Pancreas (tissue), 10 donors: ENCODE measurements at places on chromosomes 5 and 9. TPM values are rescaled to one million over a fixed set of nuclear protein-coding genes. Genes with fewer than 3 reads are reported as not detected.
A peak's percentile ranks its signal among the peaks of the same experiment; 100 is the strongest.

GRCh38 chr5:140978260-140978659, 12.0 kb downstream of the PCDHAC2 start:
- H3K27ac ChIP-seq: no peak overlapping the region
- no peaks in the 10 kb centered on the region for H3K4me1 ChIP-seq
- H3K4me3 ChIP-seq: no peak overlapping the region

Gene IPO11
- 10.2 TPM for total RNA-seq

GRCh38 chr5:84614906-84615305, 230.2 kb upstream of the EDIL3 start:
- H3K36me3 ChIP-seq: no peaks in the 10 kb centered on the region
- no peak for DNase-seq
- no peaks in the 10 kb centered on the region for H3K27me3 ChIP-seq
- no peak overlapping the region for H3K27ac ChIP-seq
- H3K4me1 ChIP-seq: no peaks in the 10 kb centered on the region
- no peak overlapping the region for H3K4me3 ChIP-seq

DNA sequence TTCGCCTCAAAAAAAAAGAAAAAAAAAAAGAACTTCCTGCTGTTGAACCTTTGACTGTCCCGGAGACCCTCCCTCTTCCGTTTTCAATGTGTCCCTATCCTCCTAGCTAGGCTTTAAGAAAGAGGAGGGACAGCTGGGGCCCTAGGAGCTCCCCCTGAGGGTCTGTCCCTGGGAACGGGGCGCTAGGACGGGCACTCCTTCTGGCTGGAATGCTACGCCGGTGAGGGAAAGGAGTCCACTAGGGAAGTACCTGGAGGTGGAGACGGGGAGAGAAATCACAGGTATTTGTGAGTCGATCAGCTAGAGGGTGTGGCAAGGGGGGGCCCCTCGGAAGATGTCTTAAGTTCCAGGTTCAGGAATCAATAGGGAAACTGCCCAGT, 4.6 kb downstream of the SIT1 start:
- peak overlapping the region; percentile 30 for H3K4me3 ChIP-seq
- no peaks in the 10 kb centered on the region for H3K36me3 ChIP-seq
- H3K27me3 ChIP-seq: no peaks in the 10 kb centered on the region
- DNase-seq: no peak

DNA sequence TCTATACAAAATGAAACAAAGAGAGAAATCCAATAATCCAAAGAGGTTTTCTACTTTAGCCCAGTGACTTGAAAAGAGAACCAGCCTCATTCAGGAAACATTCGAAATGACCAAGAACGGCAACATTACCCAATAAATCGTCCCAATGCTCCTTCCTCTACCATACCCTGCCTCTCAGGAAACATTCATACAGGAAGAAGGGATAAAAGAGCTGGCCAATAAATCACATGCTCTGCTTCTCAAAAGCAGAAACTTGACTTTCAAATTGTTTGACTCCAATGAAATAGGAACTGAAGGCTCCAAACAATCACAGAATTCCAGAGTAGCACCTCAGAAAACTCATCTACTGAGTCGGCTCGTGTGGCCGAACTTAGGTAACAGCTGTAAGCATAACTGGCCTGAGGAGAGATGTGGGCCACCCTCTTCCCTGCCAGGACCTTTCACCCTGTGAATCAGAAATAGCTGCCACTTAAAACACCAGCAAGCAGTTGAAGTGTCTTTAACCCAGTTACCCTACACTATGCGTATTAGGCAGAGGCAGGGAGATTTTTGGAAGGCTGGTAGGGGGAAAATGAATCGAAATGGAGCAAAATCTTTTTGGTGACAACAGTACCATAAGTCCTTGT, 14.6 kb downstream of the ARL15 start:
- H3K4me3 ChIP-seq: no peak overlapping the region
- H3K27ac ChIP-seq: no peak overlapping the region
- no peaks in the 10 kb centered on the region for H3K27me3 ChIP-seq
- DNase-seq: no peak
- H3K36me3 ChIP-seq: no peaks in the 10 kb centered on the region
- no peaks in the 10 kb centered on the region for H3K4me1 ChIP-seq

DNA sequence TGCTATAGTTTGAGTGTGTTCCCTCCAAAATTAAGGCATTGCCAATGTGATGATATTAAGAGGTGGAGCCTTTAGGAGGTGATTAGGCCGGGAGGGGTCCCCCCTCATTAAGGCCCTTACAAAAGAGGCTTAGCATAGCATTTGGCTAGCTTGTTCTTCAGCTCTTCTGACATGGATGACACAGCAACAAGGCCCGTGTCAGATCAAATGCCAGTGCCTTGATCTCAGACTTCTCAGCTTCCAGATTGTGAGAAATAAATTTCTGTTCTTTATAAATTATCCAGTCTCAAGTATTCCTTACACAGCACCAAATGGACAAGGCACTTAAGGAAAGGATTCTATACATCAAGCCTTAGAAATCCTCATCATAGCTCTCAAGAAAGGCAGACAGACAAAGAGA, 31.8 kb downstream of the SLC38A9 start:
- no peak overlapping the region for H3K27ac ChIP-seq
- no peaks in the 10 kb centered on the region for H3K36me3 ChIP-seq
- DNase-seq: no peak
- H3K4me1 ChIP-seq: peaks cover 5% of the 10 kb centered on the region
- H3K27me3 ChIP-seq: no peaks in the 10 kb centered on the region
- no peak overlapping the region for H3K4me3 ChIP-seq

- H3K36me3 ChIP-seq: no peaks in the 10 kb centered on the region
- H3K4me3 ChIP-seq: no peak overlapping the region
- no peaks in the 10 kb centered on the region for H3K4me1 ChIP-seq
- no peak for DNase-seq
- H3K27me3 ChIP-seq: no peaks in the 10 kb centered on the region
- no peak overlapping the region for H3K27ac ChIP-seq
Measured at GRCh38 chr5:62969409-62970120, 390.9 kb downstream of the LRRC70 start.

Gene ESM1
- total RNA-seq: 0.73 TPM

Gene ZNF454
- 1.4 TPM for total RNA-seq

Gene RASEF
- 21.5 TPM for total RNA-seq

- no peaks in the 10 kb centered on the region for H3K36me3 ChIP-seq
- H3K27ac ChIP-seq: no peak overlapping the region
- no peak overlapping the region for H3K4me3 ChIP-seq
Measured at GRCh38 chr9:107246259-107247254, 36.5 kb upstream of the RAD23B start.

DNA sequence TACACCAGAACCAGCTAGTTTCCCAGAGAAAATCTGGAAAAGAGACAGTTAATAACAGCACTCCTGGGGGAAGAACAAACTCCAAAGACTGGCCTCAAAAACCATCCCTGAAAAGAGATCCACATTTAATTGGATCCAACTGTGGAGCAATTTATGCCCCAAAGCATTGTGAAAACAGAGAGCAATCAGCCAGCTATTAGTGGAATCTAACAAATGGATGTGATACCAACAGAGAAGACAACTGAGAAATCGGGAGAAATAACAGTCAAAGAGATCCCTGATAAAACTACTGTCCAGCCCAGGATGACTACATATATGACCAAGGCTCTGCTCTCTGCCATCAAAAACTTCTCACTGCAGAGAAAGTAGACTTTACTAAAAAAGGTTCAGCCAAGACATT, 40.5 kb upstream of the TRIO start:
- H3K27me3 ChIP-seq: no peaks in the 10 kb centered on the region
- no peak overlapping the region for H3K4me3 ChIP-seq
- no peak for DNase-seq
- H3K4me1 ChIP-seq: no peaks in the 10 kb centered on the region
- H3K27ac ChIP-seq: no peak overlapping the region
- H3K36me3 ChIP-seq: no peaks in the 10 kb centered on the region

Gene TAF11L10
- total RNA-seq: not detected

GRCh38 chr9:27085456-27085855, 23.6 kb upstream of the TEK start:
- no peak for DNase-seq
- no peaks in the 10 kb centered on the region for H3K4me1 ChIP-seq
- H3K27ac ChIP-seq: no peak overlapping the region
- no peak overlapping the region for H3K4me3 ChIP-seq
- no peaks in the 10 kb centered on the region for H3K27me3 ChIP-seq

DNA sequence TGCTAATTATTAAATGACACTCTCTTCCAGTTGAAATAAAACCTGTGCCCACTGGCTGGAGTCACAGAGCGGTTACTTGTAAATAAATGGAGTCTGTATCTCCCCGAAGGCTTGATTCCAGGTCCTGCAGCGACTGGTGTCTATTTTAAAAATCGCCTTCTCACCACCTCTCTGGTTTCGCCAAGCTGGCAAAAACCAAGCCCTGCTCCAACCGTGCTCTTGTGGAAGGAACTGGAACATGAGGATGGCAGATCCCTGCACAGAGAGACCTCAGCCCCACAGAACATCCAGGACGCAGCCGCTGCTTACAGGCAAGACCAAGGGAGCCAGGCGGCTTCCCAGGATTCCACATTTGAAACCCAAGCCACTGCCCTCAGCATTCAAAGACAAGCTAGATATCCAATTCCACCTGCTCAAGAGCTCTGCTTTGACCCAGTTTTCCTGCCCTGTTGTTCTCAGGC, 15.0 kb downstream of the SEMA4D start:
- no peaks in the 10 kb centered on the region for H3K36me3 ChIP-seq
- H3K27ac ChIP-seq: no peak overlapping the region
- DNase-seq: no peak
- H3K27me3 ChIP-seq: no peaks in the 10 kb centered on the region
- no peak overlapping the region for H3K4me3 ChIP-seq

DNA sequence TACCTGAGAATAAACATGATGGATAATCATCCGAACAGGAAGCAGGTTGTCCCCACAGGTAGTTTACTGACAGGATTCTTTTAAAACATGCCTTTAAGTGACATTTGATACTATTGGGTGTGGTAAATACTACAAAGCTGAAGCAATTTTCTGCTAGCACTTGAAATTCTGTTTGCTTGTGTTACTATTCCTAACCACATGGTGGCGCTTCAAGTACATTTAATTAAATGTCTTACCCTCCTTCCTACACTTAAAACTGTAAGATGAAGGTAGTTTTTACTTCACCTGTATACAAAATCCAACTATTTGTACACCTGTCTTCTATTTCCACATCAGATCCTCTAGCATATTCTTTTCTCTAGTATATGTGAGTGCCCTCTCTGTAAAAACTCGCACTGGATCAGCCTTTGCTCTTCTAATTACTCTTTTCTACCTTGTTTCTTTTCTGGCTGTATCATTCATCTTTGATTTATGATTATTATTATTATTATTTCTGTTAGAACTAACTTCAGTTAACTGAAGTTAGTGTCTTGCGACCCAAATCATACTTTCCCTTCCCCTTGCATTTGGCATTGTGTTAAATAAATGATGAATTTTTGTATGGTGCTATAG, 18.4 kb downstream of the SLC25A46 start:
- H3K36me3 ChIP-seq: peaks cover 12% of the 10 kb centered on the region
- H3K4me3 ChIP-seq: no peak overlapping the region
- DNase-seq: no peak
- H3K4me1 ChIP-seq: peaks cover 2% of the 10 kb centered on the region
- H3K27me3 ChIP-seq: no peaks in the 10 kb centered on the region
- H3K27ac ChIP-seq: no peak overlapping the region

- no peak overlapping the region for H3K4me3 ChIP-seq
- H3K4me1 ChIP-seq: no peaks in the 10 kb centered on the region
- H3K36me3 ChIP-seq: no peaks in the 10 kb centered on the region
- no peaks in the 10 kb centered on the region for H3K27me3 ChIP-seq
- H3K27ac ChIP-seq: no peak overlapping the region
- DNase-seq: no peak
Measured at GRCh38 chr5:115309751-115310370, 13.4 kb upstream of the CCDC112 start.

- no peak overlapping the region for H3K27ac ChIP-seq
- no peak overlapping the region for H3K4me3 ChIP-seq
- no peak for DNase-seq
- H3K4me1 ChIP-seq: peaks cover 12% of the 10 kb centered on the region
Measured at GRCh38 chr9:1202512-1203280, 152.5 kb downstream of the DMRT2 start.

Gene TRIM7
- 1.9 TPM for total RNA-seq

GRCh38 chr5:100520348-100520747, 14.8 kb upstream of the FAM174A start:
- no peak overlapping the region for H3K27ac ChIP-seq
- no peak for DNase-seq
- H3K4me3 ChIP-seq: no peak overlapping the region
- H3K36me3 ChIP-seq: no peaks in the 10 kb centered on the region

Gene DMRT1
- total RNA-seq: not detected

DNA sequence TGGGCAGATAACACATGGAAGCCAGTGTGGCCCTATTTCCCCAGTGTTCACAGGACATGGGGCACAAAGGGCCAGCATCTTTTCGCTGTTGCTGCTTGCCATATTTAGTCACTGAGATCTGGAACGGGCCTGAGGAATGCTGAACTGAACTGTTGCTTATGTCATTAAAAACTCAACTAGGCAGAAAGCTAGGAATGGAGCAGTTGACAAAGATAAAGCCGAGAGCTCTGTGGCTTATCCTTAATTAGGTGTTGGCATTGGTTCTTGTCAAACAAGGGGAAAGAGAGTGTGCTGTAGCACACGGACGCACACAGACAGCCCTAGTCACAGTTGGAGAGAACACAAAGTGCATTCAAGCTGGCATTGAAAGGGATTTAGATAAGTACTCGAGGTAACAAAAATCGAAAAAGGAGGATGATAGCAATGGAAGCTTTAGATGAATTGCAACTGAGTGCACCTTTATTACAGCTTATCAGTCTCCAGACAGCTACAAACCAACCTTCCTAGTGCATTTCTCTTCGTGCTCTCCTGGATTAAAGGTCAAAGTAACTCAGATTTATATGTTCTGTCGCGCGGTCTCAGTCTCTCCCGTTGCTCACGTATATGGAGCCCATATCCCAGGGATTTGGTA, 450.2 kb upstream of the ZNF608 start:
- H3K4me1 ChIP-seq: no peaks in the 10 kb centered on the region
- no peaks in the 10 kb centered on the region for H3K36me3 ChIP-seq
- no peak overlapping the region for H3K27ac ChIP-seq
- no peak for DNase-seq

- no peaks in the 10 kb centered on the region for H3K4me1 ChIP-seq
- H3K36me3 ChIP-seq: no peaks in the 10 kb centered on the region
- no peak overlapping the region for H3K27ac ChIP-seq
Measured at GRCh38 chr5:60827201-60827600, 16.9 kb downstream of the ELOVL7 start.

DNA sequence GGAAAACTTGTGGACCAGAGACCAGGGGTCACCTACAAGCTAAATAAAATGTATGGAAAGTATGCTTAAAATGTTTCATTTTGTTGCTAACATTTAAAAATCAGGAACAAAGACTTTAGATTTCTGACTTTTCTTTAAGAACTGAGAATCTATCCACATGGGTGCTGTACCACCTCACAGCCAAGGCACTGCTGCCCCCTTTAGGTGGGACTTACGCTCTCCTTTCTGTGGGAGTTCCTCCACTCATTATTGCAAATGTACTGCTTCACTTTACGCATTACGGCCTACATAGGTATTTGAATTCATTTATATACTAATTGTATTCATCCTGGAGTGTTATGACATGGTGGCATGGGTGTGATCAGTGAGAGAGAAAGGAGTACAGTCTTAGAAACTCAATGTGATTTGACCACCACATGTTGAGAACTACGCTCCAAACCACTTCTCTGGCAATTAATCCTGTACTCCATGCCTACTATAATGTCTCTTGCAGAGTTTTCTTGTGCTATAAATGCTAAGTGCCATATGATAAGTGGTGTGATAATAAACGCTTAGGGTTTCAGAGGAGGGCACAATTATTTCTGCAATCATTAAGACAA, 24.7 kb upstream of the CETN3 start:
- peak; percentile 30 for DNase-seq
- no peak overlapping the region for H3K4me3 ChIP-seq
- peaks cover 3% of the 10 kb centered on the region for H3K4me1 ChIP-seq
